ENCODE measurements at places on chromosomes 5 and 9. TPM values are rescaled to one million over a fixed set of nuclear protein-coding genes. Genes with fewer than 3 reads are reported as not detected.

Gene CER1
- total RNA-seq: not detected

- no peak for DNase-seq
Observed at GRCh38 chr9:15191378-15191777, 115.6 kb downstream of the TTC39B start.

Gene ZDHHC11B
- total RNA-seq: 0.56 TPM

Gene ADAMTS12
- 3.9 TPM for total RNA-seq

DNA sequence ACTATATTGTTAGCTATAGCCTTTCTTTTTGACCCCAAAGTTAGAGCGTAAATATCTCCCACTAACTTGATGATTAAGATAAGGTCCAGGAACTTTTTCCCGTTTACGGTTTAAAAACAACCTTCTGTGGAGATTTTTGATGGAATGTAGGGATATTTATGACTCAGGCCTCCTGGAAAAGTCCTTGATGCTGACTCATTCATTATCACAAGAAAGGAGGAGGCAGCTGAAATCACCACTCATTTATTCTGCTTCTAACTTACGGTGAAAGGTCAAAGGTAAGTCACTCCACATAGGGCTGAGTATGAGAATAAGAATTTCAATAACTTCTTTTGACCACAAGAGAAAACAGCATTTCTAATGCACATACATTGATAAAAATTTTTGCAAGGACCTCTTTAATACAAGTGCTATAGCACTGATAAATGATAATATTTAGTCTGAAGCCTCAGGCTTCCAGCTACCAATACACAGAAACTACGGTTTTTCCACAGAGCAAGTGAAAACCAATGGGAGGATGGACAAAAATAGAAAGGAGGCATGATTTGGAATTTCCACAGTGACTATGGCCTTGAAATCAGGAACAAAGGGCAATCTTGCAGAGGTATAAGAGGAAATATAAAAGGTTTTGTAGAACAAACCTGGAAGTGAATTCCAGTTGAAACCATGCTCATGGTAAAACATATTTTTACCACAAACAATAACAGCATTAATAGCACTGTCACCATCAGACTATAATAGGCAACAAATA lies 146.5 kb downstream of the PPP2R2B start:
- no peak for DNase-seq

DNA sequence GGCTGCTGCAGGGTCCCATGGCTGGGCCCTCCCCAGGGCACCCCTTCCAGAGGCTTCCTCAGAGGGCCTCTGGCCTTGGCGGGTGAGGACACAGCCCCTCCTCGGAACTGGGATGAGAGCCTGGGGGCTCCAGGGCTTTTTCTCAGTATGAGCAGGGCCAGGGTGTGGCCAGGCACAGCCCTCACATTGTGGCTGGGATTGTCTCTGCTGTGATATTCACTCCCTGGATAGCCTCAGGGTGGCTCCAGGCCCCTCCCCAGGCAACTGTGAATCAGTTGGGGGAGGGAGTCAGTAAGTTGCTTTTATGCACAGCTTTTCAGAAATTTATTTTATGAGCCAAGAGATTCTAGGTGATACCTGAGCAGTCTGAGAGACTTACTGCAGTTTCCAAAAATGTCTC lies 135.7 kb downstream of the CACNA1B start:
- DNase-seq: no peak

DNA sequence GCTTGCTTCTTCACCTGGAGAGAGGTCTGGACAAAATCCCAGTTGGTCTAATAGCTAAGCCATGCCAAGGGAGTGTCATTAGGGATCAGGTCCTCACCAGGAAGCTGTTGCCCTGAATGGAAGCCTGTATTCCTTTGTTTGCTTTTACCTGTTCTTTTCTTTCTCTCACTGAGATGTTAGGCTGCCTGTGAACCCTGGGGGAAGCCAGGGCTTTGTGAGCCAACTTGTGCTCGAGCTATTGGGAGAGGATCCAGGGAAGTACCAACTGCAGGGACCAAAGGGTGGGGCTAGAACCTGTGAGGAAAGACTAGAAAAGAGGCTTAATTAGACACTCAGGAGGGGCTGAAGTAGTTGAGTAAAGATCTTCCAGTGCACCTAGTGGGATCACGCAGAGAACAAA lies 451.2 kb upstream of the TLE4 start:
- DNase-seq: no peak

DNA sequence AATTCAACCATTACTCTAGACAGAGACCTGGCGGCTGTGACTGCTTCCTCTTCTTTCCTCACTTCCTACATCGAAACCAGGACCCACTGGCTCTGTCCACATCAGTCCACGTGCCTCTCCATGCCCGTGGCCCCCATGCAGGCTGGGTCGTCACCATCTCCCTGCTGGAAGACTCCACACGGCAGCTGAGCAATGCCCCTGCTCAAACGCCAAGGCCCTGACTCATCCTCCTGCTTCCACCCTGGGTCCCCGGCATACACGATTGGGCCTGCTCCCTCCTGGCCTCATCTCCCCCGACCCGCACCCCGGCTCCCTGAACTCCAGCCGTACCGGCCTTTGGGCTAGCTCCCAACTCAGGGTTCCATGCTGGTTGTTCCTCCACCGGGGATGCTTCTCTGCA lies 67.2 kb upstream of the IER5L start:
- DNase-seq: no peak

GRCh38 chr9:105881021-105881420 lies 186.7 kb downstream of the TMEM38B start:
- DNase-seq: no peak

DNA sequence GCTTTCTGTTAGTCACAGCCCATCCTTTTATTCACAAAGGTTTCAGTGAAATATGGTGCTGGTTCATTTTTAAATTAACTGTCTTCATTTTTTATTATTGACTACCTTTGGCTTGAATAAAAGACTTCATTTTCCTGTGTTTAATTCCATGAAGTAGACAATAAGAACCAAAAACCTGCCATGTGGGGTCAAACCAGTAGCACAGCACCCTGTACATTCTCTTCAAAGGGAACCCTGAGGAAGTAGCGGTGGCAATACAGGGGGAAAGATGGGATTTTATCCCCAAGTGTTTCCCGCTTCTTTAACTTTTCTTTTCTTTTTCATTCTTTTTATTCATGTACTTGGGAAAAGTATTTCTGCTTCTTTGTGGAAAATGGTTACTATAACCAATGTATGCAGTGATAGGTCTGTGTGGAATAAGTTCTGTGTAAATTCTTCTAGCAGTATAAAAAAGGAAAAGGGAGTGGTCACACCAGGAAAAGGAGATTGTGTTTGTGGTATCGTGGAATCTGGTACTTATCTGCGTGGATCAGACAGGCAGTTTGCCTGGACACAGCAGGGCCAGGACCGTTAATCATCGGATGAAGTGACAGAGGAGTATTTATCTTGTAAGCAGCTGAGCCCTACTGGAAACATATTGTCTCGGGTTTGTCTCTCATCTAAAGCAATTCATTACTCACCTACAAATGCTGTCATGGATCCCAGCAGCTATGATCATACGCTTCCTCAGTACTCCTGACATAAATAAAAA lies 94.2 kb downstream of the PPIC start:
- no peak for DNase-seq

Gene PRDM9
- not detected for total RNA-seq

Gene PTPRD
- total RNA-seq: 29.8 TPM

Gene OTP
- not detected for total RNA-seq

Gene FOXD4L3
- not detected for total RNA-seq

- DNase-seq: no peak
Observed at GRCh38 chr9:4124266-4124665, 175.6 kb downstream of the GLIS3 start.

DNA sequence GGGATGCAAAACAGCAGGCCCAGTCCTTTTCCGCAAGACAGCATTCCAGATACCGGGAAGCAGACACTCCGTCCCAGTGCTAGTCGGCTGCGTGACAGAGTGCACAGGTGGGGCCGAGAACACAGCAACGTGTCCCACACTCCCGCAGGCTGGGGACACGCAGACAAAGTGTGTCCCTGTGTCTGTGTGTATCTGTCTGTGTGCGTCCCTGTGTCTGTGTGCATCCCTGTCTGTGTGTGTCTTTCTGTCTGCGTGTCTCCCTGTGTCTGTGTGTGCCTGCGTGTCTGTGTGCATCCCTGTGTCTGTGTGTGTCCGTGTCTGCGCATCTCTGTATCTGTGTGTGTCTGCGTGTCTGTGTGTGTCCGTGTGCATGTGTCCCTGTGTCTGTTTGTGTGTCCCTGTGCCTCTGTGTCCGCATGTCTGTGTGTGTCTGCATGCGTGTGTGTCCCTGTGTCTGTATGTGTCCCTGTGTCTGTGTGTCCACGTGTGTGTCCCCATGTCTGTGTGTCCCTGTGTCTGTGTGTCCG lies 137.0 kb downstream of the MRPL36 start:
- DNase-seq: no peak

DNA sequence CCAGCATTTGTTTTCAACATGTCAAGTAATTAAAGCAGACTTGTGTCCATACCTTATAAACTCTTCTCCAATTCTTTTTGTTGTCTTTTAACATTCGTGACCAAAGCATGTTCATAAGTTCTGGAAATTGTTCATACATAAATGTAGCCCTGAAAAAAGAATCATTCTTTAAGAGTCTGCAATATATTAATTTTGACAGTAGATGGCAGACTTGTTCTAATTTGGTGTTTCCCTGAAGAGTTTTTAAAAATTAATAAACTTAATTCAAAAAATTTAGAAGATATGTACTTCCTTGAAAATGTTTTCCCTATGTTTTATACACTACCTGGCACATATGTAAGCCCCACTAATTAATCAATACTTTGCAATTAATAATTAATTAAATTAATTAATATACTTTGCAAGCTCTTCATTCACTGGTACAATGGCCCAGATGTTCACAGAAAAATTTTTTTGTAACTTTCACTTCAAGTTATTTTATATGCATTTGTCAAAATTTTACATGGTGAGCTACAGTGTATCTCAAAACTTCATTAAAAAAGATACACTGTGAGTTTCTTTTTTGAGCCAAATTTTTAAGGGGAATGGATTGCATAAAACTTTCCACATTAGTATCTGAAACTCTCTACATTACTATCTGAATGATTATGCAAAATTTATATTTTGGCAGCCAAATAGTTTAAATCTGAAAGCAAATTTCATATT lies 42.1 kb downstream of the CLINT1 start:
- DNase-seq: no peak

DNA sequence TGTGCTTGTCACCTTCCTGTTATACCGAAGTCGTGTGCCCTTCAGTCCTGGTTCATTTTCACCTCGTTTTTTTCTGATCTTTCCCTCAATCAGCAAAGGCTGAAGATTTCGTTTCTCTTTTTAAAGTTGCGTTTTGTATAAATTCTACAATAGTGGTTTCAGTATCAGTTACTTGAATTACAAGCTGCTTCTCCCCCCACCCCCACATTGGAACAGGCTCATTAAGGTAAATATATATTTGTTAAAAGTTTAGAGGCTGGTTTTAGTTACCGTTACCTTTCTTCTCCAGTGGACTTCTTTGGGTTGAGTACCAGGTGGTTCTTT lies 881 bp downstream of the SUB1 start:
- DNase-seq: no peak

GRCh38 chr5:161546095-161546469 lies 443 bp downstream of the GABRB2 start:
- no peak for DNase-seq
